ENCODE measurements at places on chromosomes 16 and 17.

GRCh38 chr16:27506771-27507170 lies 42.9 kb downstream of the GTF3C1 start:
- DNase-seq, result no peak

- DNase-seq, result peak; percentile 38
These were observed 4.0 kb downstream of the BECN1 start for GRCh38 chr17:42819939-42820535.

GRCh38 chr17:9174779-9175574 lies 153.7 kb downstream of the NTN1 start:
- no peak for DNase-seq

DNA sequence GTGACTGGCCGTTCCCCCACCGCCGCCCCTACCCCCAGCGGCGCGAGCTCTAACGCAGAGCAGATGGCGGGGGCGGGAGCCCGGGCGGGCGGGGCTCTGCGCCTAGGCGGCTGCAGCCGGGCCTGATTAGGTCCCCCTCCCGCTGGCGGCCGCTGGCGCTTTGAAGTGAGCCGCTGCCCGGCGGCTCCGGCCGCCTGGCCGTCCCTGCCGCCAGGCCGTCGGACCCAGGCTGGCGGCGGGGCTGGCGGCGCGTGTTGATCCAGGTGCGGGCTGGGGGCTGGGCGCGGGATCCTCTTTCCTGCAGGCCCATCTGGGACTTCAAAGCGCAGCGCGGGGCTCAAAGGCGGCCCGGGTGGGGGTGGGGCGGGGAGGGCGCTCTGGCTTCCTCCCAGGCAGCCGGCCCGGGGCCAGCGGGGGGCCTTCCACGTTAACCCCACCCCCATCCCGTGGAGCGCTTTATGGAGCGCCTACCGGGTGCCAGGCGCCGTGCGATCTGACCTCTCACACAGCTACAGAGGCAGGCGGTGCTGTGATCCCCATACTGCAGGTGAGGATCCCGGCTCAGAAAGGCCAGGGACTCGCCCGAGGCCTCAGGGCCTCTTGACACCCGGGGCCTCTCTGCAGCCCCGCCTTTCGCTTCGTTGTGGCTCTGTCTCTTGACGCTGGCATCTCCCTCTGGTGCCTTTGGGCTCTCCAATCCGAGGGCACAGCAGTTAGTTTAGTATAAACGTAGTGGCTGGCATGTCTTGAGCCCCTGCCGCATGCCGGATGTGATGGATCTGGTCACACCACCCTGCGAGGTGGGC lies 80.0 kb upstream of the NKD1 start:
- DNase-seq, result no peak

DNA sequence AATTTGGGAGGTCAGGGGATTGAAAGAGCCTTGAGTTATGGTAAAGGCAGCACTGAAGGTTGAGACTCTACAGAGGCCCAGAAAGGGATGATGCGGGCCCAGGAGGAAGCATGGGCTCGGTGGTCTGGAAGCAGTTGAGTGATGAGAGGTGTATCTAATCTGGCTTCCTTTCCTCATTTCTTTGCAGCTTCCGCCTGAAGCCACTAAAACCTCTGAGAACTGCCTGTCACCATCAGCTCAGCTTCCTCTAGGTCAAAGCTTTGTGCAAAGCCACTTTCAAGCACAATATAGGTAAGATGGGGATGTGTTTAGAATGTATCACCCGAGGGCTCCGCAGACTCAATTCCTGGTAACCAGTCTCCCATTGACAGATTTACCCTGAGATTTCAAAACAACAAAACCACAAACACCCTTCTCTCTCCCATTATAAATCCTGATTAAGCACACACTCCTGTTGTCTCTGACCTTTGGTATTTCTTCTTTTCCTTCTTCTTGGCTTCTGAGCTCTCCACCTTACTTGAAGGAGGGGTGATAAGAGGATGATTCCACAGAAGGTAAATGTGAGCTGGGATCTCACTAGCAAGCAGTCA lies 21.2 kb downstream of the USP43 start:
- no peak for DNase-seq

DNA sequence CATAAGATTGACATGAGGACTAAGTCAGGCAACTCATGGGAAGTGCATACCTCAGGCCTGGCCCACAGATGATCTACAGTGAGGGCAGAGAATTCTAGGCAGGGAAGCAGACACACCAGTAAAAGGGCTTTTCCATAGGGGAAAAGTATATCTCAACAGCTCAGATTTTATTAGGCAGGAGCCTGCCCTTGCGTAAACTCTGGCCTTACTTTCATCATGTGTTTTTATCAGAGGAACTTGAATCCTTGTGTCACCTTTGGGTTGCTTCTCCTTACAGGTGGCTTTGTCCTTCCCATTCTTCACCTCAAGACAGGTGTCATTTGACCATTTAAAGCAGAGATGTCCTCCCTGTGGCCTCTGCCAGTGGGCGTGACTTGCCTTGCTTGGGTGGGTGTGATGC lies 138.1 kb downstream of the MSI2 start:
- no peak for DNase-seq

DNA sequence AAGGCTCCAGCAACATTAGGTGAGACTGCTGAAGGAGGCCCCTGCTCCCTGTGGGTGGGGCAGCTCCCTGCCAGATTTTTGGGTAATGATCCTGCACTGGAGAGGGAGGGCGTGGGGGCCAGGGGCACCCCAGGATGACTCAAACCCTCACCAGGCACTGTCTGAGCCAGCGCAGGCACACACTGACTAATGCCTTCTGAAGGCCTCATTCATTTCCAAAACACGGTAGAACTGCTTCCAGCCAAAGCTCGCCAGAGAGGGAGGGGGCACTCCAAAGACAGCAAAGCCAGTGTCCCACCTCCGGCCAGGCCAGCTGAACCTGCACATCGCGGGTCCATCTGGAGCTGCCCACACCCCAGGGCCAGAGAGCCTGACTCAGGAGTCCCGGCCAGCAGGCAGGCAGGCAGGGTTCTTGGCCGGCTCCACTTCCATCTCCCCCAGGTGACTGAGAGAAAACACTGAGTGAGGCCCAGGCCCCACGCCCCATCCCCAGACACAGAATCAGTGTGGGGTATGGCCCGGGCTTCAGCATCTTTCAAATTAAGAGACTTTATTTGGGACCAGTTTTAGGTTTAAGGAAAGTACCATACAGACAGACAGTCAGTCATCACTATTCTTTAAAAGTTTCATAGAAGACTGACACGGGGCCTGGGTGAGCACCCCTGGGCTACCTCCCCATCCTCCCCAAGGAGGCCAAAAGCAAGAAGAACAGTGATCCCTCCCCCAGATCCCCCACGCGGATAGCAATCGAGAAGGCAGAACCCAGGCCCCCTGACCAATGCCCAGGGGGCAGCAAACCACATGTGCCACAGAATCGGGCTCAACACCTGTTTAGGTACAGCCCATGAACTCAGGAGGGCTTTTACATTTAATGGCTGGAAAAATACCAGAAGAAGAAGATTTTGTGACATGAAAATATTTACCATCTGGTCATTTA lies 2.3 kb downstream of the PIEZO1 start:
- DNase-seq, result no peak

GRCh38 chr16:13448346-13448745 lies 471.6 kb upstream of the ERCC4 start:
- DNase-seq, result no peak

DNA sequence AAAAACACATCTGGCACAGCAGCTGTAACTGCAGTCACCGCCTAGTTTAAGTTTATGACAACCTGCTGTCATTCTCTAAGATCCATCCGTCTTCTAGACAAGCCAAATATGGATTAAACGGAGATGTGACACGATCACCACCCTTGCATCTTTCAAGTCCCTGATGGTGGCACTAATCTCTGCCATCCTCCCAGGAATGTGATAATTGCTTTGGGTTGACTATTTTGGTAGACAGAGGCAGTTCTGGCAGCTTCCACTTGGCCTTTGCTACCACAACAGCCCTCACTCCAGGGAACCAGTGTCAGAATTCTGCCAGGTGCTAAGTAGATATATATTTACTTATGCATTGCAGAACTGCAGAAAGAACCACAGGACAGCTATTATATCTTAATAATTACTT lies 81.3 kb downstream of the ADCY9 start:
- DNase-seq, result no peak

DNA sequence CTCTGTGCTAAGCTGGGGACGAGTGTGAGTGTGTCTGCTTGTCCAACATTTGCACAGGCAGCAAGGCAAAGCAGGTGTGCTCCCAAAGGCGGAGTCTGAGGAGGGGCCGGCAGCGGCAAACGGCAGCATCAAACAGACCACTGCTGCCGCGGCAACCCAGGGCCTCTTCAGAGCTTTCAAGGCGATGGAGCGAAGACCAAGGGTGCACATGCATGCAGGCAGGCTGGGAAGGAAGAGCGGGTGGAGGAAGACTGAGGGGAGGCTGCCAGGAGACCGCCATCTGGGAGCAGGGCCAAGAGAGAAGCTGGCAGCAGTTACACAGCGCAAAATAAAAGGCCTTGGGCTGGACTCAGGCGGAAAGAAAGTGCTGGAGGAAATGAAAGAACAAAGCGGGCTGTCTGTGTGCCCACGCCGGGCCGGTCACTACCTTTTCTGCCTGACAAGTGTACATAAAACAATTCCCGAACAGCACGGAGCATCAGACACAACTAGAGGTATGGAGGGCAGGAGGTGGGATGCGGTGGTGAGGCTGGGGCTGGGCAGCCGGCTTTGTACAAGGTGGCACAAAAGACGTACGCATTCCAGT lies 8.5 kb downstream of the TIMM22 start:
- no peak for DNase-seq

DNA sequence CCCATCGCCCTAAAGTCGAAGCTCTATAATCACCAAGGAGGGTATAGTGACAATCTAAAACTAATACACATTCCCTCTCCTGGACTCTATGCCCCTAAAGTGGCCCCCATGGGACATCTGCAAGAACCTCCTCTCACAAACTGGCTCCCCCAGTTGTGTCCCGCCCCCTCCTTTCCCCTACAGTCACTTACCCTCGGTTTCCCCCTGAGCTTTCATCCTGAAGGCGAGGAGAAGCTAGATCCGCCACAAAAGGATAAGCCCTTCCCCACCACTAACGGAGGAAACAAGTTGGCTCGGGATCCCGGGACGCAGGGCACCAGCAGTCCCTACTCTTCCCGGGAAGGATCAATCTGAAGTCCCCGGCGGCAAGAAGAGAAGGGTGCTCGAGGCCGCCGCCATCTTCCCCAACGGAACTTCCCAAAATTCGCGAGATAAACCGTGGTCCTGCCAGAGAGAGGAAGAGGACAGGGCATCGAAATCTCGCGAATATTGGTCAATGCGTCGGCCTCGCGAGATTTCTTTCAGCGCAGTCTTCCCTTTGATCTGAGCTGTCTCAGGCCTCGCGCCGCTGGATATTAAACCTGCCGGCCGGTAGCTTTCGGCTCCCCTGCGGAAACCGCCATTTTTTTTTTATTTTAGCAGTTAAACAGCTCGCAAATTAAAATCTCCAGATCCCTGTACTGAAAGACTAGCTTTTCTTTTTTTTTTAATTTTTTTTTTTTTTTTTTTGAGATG lies at the start of gene MED1:
MED1 (minus strand) TSS at position 417 of the 735 bp plus-strand sequence; CDS start at position 216, 201 bp downstream.
- peak; percentile 76 for DNase-seq

GRCh38 chr17:48328457-48328856 lies 101.6 kb downstream of the SKAP1 start:
- DNase-seq, result no peak

DNA sequence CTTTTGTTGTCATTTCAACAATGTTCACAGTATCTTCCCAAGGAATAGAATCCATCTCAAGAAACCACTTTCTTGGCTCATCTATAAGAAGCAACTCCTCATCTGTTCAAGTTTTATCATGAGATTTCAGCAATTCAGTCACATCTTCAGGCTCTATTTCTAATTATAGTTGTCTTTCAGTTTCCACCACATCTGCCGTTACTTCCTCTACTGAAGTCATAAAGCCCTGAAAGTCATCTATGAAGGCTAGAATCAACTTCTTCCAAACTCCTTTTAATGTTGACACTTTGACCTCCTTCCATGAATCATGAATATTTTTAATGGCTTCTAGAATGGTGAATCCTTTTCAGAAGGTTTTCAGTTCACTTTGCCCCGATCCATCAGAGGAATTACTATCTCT lies 102.1 kb downstream of the CDH13 start:
- DNase-seq, result no peak

DNA sequence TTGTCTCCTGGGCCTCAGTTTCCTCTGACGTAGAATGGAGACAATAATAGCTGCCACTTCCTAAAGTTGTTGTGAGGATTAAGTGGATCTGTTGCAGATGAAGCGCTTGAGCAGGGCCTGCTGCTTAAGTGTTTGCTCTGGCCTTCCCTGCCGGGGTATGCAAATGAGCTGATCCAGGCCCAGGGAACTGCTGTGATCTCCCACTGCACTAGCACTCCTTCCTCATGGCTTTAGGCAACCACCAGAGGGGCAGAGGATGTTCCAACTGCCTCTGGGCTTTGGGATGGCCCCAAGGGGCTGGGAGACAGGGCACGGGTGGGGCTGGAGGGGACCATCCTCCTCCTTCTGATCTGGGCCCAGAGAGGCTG lies 6.2 kb downstream of the SBK1 start:
- no peak for DNase-seq

- DNase-seq, result no peak
These were observed 107.8 kb downstream of the YPEL2 start for GRCh38 chr17:59439262-59439661.

- DNase-seq, result no peak
These were observed 610 bp downstream of the C16orf74 start for GRCh38 chr16:85750146-85750826.

DNA sequence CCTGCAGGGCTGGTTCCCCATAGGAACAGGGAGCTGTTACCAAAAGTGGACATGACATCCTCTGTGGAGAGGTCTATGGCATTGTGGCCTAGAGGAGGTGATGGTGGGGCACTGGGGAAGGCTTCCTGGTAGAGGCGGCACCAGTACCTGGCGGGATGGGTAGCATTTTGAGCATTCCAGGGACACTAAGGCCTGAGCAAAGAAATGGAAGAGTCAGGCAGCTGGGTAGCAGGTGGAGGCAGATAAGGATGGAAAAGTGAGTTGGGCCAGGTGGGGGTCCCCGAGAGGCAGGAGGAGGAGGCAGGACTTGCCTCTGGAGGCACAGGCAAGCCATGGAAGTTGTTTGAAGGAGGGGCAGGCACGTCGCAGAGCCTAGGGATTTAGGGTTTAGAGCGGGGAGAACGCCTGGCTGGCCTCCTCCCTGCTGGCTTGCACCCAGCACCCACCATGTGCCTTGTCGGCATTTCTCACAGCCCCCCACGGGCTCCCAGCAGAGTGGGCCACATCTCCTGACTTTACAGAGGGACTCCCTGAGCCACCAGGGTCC lies 5.1 kb upstream of the ADCY7 start:
- DNase-seq, result no peak

- DNase-seq, result no peak
These were observed 207.6 kb downstream of the FTO start for GRCh38 chr16:53911513-53911912.
